Activated naive CD4-positive, alpha-beta T cell treated with anti-CD3 and anti-CD28 coated beads, Interleukin-2, amount 50 U/mL, for 16 hours (primary cell): ENCODE measurements at places on chromosomes 2 and 18.

DNA sequence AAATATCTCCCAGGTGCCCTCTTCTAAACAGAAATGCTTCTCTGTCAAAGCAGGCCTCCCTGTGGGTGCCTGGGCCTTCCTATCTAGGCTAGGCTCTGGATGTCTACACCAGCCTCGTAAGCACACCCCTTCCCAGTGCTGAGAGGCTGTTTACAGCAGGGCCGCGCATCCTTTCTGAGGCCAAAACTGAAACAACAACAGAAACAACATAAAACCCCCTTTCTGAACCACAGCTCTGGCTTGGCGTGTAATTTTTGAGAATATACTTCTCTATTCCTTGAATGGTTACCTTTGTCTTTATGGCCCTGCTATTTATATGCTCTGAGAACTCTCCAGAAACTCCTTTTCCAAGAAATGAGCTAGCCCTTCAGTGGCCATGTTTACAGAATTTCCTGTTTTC is 118.4 kb downstream of the BCL2L11 start:
- DNase-seq, result no peak

- DNase-seq, result no peak
These were observed 159.8 kb upstream of the PIEZO2 start for GRCh38 chr18:11309172-11309571.

- DNase-seq, result no peak
These were observed 230.6 kb upstream of the LRATD1 start for GRCh38 chr2:14401873-14402272.

- DNase-seq, result no peak
These were observed 175.9 kb downstream of the SH3RF3 start for GRCh38 chr2:109304731-109305470.

DNA sequence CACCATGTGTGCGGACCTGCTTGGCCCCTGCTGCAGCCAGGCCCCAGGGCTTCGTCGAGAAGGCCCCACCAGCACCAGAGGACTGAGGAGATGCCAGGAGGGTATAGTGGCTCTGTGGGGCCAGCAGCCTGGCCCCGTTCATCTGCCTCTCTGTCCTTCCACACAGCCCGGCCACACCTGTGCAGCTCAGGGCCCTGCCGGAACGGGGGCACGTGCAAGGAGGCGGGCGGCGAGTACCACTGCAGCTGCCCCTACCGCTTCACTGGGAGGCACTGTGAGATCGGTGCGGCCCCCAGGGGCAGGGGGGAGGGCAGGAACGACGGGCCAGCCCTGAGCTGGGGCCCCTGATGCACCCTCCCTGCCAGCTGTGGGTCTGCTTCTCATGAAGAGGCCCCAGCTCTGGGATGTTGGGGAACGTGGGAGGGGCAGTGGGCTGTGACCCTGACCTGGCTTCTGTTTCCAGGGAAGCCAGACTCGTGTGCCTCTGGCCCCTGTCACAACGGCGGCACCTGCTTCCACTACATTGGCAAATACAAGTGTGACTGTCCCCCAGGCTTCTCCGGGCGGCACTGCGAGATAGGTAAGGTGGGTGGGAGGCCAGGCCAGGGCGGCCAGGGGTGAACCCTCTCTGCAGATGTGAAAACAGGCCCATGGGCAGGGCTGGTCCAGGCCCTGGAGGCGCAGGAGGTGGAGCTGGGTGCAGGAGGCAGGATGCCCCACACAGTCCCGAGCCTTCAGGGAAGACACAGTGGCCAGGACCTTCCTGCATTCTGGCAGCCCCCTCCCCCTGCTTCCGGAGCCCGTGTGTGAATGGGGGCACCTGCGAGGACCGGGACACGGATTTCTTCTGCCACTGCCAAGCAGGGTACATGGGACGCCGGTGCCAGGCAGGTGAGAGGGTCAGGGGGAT is 50.3 kb downstream of the MTERF4 start:
- no peak for DNase-seq

DNA sequence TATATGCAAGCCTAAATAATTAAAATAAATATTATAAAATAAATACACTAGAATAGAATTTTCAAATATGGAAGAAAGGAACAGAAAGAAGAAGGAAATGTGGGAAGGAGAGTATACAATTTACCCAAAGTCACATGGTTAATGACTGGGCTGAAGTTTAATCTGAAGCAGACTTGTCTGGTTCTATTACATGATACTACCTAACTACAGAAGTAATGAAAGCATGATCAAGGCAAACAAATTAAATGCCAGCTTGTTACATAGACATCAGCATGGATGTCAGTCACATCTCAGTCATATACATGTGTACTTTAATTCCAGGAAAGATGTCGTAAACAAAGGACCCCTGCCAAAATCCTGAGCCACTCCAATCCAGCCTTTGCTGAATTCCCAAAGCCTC is 1060.8 kb downstream of the CNTNAP5 start:
- no peak for DNase-seq

DNA sequence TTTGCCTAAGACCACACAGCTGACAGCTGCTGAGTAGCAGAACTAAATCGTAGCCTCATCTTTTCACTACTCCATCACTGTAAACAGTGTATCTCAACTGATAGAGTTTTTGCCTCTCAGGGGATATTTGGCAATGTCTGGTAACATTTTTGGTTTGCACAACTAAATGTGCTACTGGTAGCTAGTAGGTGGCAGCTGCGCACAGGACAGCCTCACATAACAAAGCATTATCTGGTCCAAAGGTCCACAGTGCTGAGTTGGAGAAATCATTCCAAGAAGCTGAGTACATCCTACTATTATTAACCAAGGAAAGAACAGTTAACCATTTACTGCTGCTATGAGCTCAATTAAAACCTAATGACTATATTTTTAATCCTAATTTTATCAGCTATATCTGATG is 6.1 kb upstream of the CCDC102B start:
- no peak for DNase-seq

DNA sequence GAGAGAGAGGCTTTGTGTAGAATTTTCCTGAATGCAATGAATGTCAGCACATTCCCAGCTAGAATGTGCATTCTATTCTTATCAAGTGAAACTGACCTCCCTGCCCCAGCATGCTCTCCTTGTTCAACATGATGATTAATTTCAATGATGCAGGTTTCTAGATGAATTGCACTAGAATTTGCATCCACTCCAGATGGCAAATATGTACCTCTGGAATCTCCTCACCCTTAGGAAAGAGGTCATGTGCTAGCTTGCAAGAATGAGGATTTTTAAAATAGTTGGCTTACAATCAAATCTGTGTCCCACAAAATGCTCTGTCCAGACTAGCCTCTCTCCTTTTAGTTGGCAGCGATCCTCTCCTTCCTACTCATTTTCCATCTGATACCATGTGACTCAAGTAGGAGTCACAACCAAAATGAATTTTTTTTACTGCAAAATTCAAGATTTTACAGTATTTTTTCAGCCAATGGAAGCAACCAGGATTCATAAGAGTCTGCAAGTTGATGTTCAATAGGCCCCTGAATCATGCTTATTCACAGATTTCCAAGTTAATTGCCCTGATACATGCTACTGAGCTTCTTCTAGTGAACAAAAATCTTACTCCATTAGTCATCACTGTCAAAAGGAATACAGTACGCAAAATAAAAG is 21.0 kb upstream of the STAT4 start:
- peak; percentile 17 for DNase-seq

DNA sequence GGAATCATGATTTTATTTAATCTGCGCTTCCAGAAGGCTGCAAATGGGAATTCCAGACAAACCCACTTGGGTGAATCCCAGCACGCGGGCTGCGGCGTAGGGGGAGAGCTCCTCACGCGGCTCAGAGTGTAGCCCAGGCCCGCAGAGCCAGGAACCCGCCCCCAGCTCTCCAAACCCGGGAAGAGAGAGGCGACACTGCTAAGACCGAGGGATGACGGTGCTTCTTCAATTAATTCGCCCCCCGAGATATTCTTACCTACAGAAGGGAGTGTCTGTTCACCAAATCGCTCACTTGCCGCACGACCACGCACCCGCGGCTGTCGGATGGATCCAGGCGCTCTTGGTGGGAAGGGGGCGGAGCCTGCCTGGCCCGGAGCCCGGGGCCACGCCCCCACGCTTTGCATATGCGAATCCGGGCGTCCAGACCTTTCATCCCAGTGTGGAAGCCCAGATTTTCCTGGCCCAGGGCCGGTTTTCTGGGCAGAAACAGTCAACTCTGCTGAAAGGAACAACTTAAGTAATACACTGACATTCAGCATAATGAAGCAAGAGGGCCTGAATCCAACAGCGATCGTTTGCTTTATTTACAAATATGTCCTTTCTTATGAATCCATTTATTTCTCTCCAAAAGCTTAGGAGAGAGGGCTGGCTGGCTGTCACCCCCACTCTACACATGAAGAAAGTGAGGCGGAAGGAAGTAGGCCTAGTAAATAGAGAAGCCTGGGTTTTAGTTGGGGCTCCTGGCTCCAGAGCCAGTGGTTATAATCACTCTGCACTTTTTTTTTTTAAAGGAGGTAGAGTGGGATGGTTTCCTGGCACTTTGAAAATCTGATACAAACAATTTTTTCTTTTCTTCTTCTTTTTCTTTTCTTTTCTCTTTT is at the start of gene SLC19A3:
Gene SLC19A3, minus strand, starts transcription at position 342 of the 881 bp plus-strand sequence. CDS start 15,710 bp downstream, outside the sequence.
- peak; percentile 13 for DNase-seq
